Activated CD4-positive, alpha-beta T cell treated with anti-CD3 and anti-CD28 coated beads, Interleukin-2, amount 50 U/mL, for 48 hours (primary cell): ENCODE measurements at places on chromosomes 7 and 10.

DNA sequence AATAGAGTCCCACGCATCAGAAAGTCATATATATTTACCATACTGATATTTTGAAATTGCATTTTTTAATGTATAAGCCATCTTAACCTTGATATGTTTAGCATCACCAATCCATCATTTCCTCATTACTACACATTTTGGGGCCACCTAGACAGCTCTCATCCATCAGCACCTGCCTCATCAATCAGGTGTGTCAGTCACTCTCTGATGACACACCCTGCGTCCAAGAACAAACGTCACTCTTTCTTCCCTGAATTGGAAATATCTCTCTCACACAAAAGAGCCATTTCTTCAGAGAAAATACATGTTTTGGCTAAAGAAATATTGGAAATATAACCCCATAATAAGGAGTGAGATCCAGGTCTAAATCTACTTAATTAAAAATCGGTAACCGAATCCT lies 38.9 kb upstream of the RSU1 start:
- no peak for DNase-seq

GRCh38 chr10:123241391-123242141 lies 87.4 kb downstream of the BUB3 start:
- DNase-seq: peak; percentile 3

GRCh38 chr7:105376908-105377533 lies 11.7 kb downstream of the SRPK2 start:
- DNase-seq: no peak

- no peak for DNase-seq
Observed at GRCh38 chr7:128171342-128171918, 69.6 kb upstream of the LEP start.

DNA sequence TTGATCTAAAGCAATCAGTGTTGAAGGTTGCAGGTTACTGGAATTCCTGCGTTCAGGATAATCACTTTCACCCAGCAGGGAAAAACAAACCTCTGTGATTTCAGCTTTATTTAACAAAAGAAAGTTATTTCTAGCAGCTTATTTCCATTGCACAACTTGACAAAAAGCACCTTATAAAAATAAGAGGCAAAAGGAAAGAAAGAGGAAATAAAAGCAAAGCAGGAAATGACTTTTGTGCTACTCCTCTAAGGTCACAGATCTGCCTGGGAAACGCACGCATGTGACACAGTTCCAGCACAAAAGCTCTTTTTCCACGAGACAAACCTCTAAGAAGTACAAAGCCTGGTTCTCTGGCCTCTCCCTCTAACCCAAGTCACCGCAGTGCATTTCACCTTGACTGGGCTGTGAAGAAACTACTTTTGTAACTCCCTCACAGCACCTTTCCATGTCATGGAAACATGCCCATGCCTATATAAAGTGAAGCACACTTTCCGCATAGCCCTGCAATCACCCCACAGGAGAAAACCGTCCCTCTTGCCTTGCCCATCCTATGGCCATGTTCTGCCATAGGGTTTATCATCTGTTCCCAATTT lies 870 bp downstream of the ANK3 start:
- DNase-seq: no peak

GRCh38 chr7:101772508-101773211 lies 44.8 kb upstream of the CUX1 start:
- DNase-seq: no peak

DNA sequence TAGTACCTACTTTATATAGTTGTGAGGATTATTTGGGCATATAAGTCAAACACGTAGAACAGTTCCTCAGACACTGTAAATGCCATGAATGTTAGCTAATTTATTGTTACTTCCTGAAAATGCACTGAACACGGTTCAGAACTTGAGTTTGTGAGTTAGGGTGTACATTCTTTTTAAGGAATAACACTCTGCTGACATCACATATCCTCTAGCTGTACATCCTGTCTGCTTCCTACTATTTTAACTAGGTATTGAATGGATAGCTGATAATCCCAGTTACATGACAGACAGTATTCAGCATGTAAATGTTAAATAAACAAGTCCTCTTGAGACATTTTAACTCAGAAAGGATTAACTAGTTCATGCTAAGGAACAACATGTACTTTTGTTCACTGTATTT lies 16.0 kb downstream of the SAMD8 start:
- no peak for DNase-seq

GRCh38 chr7:25625306-25625992 lies 397.2 kb upstream of the NPVF start:
- no peak for DNase-seq

DNA sequence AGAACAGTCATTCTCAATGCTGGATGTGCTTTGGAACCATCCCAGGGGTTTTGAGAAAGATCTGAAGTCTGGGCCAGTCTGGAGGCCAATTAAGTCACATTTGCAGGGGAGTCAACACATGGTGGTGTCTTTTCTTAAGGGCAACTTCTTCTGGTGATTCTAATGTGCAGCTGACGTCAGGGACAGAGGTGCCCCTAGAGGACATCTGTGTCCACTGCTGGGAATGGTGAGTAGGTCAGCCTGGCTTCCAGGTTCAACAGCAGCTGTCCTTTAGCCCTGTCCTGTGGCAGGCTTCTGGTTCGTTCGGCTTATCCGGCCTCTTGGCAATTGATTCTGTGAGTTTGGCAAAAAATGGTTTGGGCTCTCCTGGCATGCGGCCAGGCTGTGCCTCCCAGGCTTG lies 269.7 kb upstream of the HABP2 start:
- DNase-seq: no peak

- peak; percentile 65 for DNase-seq
Observed at GRCh38 chr10:70656489-70656888, 15.8 kb upstream of the ADAMTS14 start.

DNA sequence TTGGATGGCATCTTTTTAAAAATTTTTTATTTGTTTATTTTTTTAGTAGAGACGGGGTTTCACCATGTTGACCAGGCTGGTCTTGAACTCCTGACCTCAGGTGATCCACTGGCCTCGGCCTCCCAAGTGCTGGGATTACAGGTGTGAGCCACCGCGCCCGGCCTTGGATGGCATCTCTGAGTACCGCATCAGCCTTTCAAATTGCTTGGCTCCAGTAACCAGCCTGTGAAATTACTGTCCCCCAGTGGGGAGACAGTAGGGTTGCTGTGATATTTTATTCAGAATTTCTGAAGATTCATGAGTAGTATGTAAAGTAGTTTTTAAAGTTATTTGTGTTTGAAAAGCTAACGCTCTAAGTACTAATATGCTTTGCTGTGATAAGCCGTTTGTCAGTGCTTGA lies 1.2 kb downstream of the NUB1 start:
- DNase-seq: no peak

- no peak for DNase-seq
Observed at GRCh38 chr7:748446-748845, 21.4 kb upstream of the PRKAR1B start.

- no peak for DNase-seq
Observed at GRCh38 chr10:95388539-95388938, 97.7 kb upstream of the PDLIM1 start.

DNA sequence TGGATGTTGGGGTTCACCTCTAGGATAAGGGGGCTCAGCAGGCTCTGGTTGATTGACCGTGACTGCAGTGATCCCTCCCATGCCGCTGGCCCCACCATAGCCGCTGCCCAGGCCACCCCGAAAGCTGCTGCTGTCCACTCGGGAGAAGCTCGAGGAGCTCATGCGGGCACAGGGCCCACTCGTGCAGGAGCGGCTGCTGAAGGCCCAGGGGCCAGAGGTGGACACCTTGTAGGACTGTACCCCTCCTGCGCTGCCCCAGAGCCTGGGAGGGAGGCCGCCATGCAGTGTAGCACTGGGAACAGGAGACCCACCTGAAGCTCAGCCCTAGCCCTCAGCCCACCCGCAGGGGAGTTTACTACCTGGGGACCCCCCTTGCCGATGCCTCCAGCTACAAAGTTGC lies 70.0 kb downstream of the CHRM2 start:
- DNase-seq: no peak

DNA sequence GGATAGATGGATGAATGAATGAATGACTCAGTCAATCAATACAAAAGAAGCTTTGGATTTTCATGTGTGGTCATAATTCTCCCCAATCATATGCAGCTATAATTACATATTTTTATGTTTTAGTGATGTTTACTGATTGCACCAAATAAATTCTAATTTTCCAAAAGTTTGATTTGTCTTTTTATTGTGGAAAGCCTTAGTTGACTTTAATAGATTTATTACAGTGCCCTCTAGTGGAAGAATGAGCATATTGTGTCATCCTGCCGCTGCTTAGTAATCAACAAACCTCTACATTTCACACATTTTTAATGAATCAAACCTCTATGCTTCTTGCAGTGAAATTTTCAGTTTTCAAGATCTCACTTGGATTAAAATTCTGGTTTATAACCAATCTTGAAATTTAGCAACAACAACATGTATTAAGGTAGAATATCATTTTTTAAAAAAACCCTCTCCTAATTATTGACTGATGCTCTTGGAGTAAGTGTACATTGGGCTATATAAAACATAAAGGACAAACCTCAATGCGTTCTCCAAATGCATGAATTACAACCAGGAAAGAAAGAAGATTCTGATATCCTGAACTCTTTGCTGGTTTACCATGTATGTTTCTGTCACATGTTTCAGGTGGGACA lies 55.6 kb upstream of the PNLIP start:
- no peak for DNase-seq

DNA sequence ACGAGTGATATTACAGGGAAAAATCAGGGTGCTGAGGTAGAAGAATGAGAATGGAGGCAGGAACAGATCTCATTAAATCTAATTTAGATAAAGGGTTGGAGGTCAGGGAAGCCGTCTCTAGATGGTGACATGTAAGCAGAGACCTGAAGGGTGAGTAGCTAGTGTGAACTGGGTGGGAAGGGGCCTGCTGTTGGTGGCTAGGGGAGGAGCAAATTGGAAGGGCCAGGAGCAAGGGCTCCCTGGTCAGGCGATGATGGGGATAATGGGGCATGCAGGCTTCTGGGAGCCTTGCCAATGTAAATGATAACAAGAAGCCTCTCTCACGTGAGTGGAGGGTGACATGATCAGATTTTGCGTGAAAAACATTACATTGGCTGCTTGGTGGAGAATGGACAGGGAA lies 76.3 kb downstream of the WDFY4 start:
- DNase-seq: no peak

DNA sequence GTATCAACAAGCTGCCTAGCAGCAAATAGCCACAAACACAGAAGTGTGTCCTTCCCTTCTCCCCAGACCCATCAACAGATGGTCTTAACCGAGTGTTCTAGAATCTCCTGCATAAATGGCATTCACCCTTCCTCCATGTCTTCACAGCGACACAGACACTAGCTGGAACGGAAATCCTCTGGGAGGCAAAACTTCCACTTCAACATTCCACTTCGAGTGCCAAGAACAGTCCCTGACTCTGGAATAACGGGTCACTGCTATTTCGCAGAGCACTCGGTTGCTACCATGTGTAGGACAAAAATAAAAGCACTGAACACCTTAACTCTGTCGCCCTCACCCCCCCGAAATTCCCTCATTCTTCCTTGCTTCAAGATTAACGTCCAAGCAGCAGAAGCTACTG lies 65.1 kb downstream of the SFMBT2 start:
- no peak for DNase-seq

GRCh38 chr10:24120646-24121045 lies 88.3 kb upstream of the KIAA1217 start:
- no peak for DNase-seq

GRCh38 chr7:47992446-47992845 lies 13.0 kb upstream of the HUS1 start:
- no peak for DNase-seq

- peak; percentile 77 for DNase-seq
Observed at GRCh38 chr10:71708301-71708703, 11.3 kb downstream of the C10orf105 start.

DNA sequence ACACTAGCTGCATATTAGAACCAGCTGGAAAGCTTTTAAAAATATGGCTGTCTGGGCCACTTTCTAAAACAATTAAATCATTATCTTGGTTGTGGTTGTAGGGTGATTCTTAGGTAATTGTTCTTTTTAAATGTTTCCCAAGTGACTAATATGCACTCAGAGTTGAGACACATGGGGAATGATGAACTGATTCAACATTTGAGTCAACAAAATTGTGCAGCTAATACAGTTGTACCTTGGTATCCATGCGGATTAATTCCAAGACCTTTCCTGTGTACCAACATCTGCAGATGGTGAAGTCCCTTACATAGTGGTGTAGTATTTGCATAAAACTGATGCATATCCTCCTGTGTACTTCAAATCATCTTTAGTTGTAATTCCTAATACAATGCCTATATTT lies 242.2 kb downstream of the ATRNL1 start:
- DNase-seq: no peak

- no peak for DNase-seq
Observed at GRCh38 chr10:58827381-58827780, 314.7 kb downstream of the BICC1 start.

DNA sequence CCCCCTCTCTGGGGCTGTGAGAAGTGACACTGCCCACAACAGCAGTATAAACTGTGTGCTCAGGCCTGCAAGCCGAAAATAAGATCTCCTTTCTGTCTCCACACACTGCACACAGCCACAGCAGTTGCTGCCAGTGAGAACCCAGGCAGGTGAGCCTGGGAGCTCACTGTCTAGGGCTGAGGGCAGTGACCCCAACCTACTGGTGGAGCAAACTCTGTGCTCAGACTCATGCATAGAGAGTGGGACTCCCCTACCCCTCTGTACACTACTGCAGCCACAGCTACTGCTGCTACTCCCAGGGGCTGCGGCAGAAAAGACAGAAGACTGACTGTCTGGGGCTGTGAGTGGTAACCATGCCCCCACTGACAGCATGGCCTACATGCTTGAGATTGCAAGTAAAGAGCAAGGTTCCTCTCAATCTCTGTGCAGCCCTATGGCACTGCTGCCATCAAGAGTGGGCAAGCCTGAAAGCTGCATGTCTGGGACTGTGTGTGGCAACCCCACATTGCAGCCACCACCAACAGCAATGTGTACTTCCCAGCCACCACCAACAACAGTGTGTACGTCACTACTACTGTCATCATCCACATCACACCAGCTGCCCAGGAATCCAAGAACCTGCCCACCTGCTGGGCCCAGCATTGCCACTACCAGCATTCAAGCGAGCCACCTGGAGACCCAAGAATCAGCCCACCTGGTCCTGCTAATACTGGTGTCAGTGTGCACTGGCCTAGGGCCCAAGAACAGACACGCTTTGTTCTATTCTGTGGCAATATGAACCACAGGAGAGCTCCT lies 226.1 kb downstream of the XPNPEP1 start:
- DNase-seq: no peak

- DNase-seq: no peak
Observed at GRCh38 chr10:123024540-123024939, 15.7 kb downstream of the ACADSB start.
